H9 (cell line): ENCODE measurements at places on chromosomes 16 and 17. TPM values are rescaled to one million over a fixed set of nuclear protein-coding genes. Genes with fewer than 3 reads are reported as not detected.

DNA sequence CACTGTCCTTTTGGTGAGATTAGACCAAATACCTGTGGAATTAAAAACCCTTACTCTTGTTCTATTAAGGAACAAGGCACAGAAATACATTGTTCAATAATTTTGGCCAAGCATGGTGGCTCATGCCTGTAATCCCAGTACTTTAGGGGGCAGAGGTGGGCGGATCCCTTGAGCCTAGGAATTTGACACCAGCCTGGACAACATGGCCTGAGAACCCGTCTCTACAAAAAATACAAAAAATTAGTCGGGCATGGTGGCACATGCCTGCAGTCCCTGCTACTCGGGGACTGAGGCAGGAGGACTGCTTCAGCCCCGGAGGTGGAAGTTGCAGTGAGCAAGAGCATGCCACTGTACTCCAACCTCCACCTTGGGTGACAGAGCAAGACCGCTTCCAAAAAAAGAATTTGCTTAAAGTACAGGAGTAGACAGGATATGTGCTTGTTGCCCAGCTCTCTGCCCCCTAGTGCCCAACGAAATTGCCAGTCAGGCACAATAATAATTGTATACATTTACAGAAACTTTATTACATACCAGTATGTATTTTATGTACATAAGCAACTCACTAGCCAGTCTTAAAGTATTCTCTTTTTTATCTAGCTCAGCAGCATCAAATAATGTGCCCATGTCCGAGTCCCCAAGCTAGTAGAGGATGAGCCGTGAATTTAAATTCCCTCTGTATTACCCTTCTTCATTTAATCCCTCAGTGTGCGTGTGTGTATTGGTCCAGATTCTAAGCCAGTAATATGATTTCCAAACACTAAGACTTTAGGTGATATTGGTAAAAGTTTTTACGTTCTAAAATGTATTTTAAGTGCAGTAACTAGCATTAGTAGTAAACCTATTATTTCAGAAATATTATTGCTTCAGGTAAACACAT, 1.4 kb downstream of the THUMPD1 start:
- H3K27me3 ChIP-seq, result no peaks in the 10 kb centered on the region
- peak overlapping the region; percentile 96 for H3K4me3 ChIP-seq
- H3K27ac ChIP-seq, result no peak overlapping the region

Gene NDRG4
- total RNA-seq, result 17.0 and 18.6 TPM in 2 replicates

GRCh38 chr17:27299384-27300049, 5.6 kb downstream of the WSB1 start:
- H3K27ac ChIP-seq, result no peak overlapping the region
- H3K36me3 ChIP-seq, result peaks cover 27% of the 10 kb centered on the region
- no peak overlapping the region for H3K4me3 ChIP-seq
- H3K27me3 ChIP-seq, result no peaks in the 10 kb centered on the region
- peaks cover 2% of the 10 kb centered on the region; the same call in 1 of the 2 replicates for H3K4me1 ChIP-seq

Gene GEMIN4
- 54.7 and 56.8 TPM in 2 replicates for total RNA-seq

Gene PYDC1
- total RNA-seq, result 0.70 and 2.1 TPM in 2 replicates
